ENCODE measurements at places on chromosomes 7 and 10.

DNA sequence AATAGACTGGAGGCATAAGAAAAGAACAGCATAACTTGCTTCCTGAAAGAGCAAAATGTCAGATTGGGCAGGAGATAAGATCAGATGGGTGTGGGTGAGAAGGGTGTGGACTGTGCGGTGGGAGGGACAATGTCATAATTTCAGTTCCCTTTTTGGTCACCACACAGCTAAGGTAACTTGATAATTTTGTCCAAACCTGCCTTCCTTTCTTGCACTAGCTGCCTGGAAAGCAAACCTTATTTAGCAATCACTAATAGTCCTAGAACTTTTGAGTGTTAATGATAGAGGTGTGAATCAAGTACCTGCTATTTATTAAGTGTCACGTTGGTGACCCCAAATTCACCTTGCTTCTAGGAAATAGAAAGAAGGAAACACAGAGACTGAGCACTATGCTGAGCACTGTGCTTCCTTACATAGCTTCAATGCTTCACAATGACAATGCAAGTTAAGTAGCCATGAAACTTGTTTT, 72.4 kb upstream of the SP4 start:
- peak; percentile 63 for DNase-seq

- no peak for DNase-seq
These were observed 125.4 kb downstream of the MAPK8 start for GRCh38 chr10:48431871-48432270.

DNA sequence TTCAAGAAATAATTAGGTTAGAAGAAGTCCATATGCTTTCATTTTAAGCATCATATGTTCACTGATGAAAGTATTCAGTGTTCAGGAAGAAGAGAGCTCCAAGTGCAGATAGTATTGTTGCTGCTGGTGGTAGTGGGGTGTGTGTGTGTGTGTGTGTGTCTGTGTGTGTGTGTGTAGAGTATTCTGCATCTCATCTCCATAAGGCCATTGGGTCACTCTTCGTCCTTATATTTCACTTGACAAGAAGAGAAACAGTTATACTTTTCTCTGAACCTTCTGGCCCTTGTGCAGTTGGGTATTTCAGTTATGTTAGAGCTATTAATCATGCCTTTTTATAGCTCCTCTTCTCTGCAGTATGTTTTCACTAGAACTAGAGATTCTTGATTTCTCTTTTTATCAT, 26.2 kb downstream of the ADAM22 start:
- DNase-seq: no peak

GRCh38 chr7:78863281-78863680, 590.2 kb downstream of the MAGI2 start:
- no peak for DNase-seq

- DNase-seq: no peak
These were observed 12.0 kb upstream of the GLCCI1 start for GRCh38 chr7:7956531-7957128.

DNA sequence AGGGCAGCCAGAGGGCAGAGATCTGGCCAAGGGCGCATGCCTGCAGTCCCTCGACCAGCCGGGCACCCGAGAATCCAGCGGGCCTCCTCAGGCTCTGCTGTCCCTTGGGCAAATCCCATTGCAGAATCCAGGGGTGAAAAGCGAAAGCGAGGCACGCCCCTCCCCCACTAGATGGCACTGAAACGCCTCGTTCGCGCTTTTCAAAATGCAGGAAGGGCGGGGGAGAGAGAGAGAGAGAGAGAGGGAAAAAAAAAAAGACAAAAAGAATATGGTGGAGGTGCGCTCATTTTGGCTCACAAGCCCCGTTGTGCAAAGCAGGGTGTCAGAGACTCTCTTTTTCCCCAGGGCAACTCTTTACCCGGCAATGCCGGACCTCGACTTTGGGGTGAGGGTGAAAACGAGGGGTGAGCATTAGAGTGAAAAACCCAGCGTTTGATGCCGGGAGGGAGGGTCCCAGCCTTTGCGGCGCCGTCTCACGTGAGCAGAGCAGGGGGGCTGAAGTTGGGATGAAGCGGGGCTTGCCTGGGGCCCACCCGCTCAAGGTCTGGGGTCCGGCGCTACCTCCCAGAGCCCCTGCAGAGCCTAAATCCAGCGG, 2.5 kb upstream of the TMEM178B start:
- peak; percentile 79 for DNase-seq

- DNase-seq: no peak
These were observed 138.8 kb downstream of the PRPF18 start for GRCh38 chr10:13725594-13725993.

DNA sequence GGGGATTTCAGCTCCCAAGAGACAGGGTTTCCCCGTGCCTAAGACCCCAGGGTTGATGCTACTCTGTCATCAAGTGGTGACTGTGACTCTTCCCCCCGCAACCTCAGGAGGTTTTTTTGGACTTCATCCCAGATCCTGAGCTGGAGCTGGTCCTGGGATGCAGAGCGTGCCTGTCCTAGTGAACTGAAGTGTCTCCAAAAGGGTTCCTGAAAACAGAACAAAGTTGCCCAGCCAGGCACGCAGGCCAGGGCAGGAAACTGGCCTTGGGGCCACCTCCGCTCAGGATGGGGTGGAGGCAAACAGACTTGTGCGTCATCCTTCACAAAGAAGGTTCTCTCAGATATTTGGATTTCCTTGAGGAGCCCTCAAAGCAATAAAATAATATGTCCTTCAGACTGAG, 118.9 kb downstream of the ITIH5 start:
- no peak for DNase-seq

DNA sequence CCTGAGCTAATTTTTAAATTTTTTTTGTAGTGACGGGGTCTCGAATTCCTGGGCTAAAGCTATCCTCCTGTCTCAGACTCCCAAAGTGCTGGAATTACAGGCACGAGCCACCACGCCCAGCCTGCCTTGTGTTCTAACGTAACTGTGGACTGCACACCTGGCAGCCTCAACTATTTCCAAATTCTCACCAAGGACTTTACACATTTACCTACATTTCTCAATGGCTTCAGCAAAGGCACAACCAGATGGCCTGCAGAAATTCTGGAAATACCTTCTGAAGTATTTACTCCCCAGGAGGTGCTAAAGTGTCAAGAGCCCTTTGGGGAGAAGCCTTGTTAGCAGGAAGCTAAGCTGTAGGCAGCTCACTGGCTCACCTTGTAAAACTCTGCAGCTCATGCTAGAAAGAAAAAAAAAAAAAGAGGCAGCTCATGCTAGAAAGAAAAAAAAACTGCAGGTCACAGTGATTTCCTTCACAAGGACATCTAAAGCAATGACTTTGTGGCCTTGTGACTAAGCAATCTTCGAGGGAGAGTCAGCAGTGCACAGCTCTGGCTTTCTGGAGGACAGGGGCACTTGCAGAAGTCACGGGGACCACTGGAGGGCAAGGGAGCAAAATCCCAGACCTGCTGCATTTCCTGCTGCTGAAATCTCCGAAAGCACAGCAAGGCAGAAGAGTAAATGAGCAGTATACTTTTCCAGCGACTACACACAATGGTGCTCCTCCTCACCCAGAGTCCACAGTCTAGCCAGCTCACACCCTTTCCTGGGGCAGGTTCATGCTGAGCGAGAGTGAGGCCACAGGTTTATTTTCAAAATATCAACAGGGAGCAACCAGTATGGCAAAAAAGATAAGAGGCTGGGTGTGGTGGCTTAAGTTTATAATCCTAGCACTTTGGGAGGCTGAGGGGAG, 40.4 kb downstream of the BAIAP2L1 start:
- DNase-seq: no peak
